ENCODE measurements at places on chromosomes 11 and 22.

GRCh38 chr11:47161134-47161854 lies 15.4 kb downstream of the ARFGAP2 start:
- H3K27me3 ChIP-seq, result peaks cover 6% of the 10 kb centered on the region
- H3K4me1 ChIP-seq, result peaks cover 11% of the 10 kb centered on the region
- H3K36me3 ChIP-seq, result peaks cover 6% of the 10 kb centered on the region
- H3K27ac ChIP-seq, result 0 out of 2 replicates have a peak overlapping the region, but pooled peaks have one; percentile 33
- DNase-seq, result peak; percentile 41
- H3K4me3 ChIP-seq, result no peak overlapping the region

GRCh38 chr22:39003165-39003638 lies 10.9 kb upstream of the APOBEC3C start:
- peaks cover 7% of the 10 kb centered on the region for H3K4me1 ChIP-seq
- no peaks in the 10 kb centered on the region for H3K36me3 ChIP-seq
- no peak overlapping the region for H3K4me3 ChIP-seq
- peaks cover 10% of the 10 kb centered on the region for H3K27me3 ChIP-seq

DNA sequence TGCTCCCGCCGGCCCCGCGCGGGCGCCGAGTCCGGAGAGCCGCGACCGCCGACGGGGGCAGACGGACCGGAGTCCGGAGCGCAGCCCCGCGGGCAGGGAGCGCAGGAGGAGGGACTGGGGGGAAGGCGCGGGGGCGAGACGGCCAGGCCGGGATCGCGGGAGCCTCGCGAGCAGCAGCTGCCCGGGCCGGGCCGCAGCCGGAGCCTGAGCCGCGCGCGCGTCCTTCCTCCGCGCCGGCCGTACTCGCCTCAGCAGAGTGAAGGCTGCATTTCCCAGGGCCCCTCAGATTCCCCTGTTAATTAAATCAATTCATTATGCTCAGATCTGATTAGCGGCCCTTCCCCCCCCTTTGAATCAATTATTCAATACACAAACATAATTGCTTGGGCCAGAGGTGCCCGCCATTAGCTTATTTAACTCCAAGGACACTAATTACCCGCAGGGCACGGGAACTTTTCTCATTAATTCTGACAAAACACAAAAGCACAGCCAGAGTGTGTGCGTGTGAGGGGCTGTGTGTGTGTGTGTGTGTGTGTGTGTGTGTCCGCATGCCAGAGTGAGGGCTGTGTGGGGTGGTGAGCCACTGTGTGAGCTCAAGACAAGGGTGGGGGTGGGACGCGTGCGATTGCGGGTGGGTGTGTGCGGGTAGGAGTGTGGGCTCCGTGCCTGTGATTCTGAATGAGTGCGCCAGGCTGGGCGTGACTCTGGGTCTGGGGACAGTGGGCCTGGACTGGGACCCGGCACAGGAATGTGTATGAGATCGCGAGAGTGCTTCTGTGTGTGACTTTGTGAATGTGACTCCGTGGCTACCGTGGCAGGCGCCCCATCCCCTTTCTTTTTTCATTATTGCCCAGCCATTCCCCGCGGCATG lies 5.1 kb upstream of the LMO1 start:
- no peak overlapping the region for H3K4me3 ChIP-seq
- H3K27me3 ChIP-seq, result peaks cover 42% of the 10 kb centered on the region
- H3K4me1 ChIP-seq, result peaks cover 5% of the 10 kb centered on the region
- no peak for DNase-seq
- no peak overlapping the region for H3K27ac ChIP-seq
- H3K36me3 ChIP-seq, result no peaks in the 10 kb centered on the region

GRCh38 chr11:119567688-119568582 lies 145.0 kb upstream of the THY1 start:
- no peaks in the 10 kb centered on the region for H3K36me3 ChIP-seq
- H3K4me1 ChIP-seq, result peaks cover 14% of the 10 kb centered on the region
- peaks cover 21% of the 10 kb centered on the region for H3K27me3 ChIP-seq
- peak; percentile 90 for DNase-seq

GRCh38 chr22:37497062-37497599 lies 10.9 kb upstream of the MFNG start:
- no peaks in the 10 kb centered on the region for H3K27me3 ChIP-seq
- peak; percentile 93 for DNase-seq
- peak overlapping the region; percentile 92 for H3K27ac ChIP-seq
- peaks cover 46% of the 10 kb centered on the region for H3K4me1 ChIP-seq

DNA sequence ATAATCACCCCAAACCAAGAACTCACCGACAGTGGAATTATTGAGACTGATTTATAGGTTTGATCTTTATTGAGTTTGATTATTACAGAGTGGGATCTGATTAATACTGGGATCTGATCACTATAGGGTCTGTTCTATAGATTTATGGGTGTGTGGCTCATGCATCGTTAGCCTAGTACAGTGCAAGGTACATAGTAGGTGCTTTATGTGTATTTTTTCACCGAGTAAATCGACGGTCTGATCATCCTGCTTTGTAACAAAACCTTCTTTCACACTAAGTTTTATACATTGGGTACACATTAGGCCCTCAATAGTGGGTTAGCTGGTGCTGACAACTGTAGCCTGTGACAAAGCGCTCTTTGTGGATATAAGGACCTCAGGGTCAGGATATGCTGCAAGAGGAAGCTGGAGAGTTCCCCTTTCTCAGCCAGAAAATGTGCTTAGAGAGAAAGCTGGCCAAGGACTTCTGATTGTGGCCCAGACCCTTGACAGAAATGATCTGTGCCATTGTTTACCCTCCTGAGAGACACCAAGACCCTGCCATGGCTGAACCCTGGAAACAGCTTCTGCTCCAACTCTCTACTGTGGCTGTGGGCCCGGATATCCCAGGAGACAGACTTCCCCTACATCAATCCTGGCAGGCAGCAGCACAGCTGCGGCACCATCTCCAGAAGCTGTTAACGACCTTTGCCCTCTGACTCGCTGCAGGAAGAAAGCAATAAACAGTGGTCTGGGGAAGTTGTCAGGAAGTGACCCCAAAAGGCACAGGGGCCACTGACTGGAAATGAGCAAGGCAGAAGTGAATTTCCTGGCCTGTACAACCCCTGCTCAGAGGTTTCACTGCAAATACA lies 16.1 kb upstream of the TPP1 start:
- no peak overlapping the region for H3K4me3 ChIP-seq
- H3K36me3 ChIP-seq, result no peaks in the 10 kb centered on the region
- H3K27ac ChIP-seq, result no peak overlapping the region
- no peaks in the 10 kb centered on the region for H3K27me3 ChIP-seq

DNA sequence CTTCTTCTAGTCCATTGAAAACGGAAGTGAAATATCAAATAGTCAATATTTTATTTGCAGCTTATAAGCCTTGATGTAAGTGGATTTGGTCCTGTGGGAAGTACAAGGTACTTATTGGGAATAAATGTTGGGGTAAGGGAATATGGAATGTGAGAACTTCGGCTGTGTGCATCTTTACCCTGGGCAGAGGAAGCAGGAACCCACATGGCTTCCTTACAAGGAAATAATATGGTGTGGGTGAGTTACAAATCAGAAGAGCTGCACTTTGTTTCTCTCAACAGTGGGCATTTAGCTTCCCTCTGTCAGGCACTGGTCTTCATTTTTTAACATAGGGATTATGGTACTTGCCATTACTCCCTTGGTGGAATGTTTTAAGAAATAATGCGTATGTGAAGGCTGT lies 77.9 kb downstream of the SCN3B start:
- H3K27me3 ChIP-seq, result peaks cover 8% of the 10 kb centered on the region
- H3K4me3 ChIP-seq, result no peak overlapping the region
- peaks cover 48% of the 10 kb centered on the region for H3K4me1 ChIP-seq
- peak overlapping the region; percentile 32 for H3K27ac ChIP-seq
- DNase-seq, result no peak
